ENCODE measurements at places on chromosomes 6 and 20.

DNA sequence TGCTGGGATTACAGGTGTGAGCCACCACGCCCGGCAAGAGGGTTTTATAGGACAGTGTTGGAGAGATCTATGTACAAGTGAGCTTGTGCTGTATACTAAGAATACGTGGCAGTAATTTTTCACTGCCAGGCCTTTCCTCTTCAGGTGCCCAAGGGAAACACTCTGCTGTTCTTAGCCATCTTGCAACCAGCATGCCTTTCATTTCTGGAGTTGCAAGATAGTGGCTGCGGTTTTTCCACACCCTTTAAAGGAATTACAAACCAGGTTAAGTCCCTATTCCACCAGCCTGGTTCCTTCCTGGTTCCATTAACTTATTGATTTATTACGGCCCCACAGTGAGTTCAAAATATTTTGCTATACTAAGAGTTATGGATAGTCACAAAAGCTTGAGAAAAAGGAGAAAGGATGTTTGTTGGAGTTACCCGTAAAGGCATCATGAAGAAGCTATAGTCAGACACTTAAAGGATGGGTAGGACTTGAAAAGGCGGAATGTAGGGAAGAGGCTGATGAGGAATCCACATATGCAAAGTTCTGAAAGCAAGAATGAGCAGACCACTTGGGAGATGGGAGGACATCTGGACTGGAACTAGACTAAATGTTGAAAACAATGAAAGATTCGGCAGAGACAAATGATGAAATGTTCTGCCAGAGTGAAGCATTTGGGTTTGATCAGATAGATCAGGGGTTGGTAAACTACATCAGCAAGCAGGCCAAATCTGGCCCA is 61.4 kb upstream of the ASIP start:
- DNase-seq = no peak

GRCh38 chr20:51193066-51193772 is 170.3 kb upstream of the KCNG1 start:
- peak; percentile 19 for DNase-seq

DNA sequence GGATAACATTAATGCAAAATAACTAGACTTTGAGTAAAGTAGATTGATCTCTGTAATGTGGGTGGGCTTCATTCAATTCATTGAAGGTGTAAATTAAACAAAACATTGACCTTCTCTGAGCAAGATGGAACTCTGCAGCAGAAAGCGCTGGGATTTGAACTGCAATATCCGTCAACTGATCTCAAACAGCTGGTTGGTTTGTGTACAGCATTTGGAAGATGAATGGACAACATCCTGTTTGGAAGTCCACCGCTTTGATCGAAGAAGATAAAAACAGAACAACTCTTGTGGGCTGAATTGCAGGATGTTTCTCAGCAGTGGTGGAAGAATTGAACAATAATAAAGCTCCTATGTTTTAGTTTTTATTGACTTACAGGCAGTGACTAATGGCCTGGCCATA is 20.6 kb downstream of the HLA-C start:
- DNase-seq = no peak

DNA sequence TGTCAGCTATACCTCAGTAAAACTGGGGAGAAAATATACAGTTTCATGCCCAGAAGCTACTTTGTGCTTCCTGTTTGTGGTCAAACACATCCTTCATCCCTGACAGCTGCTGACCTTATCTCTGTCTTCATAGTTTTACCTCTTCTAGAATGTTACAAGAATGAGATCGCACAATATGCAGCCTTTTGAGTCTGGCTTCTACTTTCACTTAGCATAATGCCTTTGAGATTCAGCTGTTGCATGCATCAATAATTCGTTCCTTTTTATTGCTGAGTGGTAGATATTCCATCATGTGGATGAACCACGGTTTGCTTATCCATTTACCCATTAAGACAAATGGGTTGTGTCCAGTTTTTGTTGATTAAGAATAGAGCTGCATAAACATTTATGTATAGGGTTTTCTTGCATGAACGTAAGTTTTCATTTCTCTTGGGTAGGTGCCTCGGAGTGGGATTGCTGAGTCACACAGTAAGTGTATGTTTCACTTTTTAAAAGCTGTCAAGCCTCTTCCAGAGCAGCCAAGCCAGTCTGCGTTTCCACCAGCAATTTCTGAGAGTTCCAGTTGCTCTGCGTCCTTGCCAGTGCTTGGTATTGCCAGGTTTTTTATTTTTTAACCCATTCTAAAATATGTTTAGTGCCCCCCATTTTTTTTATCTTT is 86.6 kb upstream of the PAX1 start:
- no peak for DNase-seq

DNA sequence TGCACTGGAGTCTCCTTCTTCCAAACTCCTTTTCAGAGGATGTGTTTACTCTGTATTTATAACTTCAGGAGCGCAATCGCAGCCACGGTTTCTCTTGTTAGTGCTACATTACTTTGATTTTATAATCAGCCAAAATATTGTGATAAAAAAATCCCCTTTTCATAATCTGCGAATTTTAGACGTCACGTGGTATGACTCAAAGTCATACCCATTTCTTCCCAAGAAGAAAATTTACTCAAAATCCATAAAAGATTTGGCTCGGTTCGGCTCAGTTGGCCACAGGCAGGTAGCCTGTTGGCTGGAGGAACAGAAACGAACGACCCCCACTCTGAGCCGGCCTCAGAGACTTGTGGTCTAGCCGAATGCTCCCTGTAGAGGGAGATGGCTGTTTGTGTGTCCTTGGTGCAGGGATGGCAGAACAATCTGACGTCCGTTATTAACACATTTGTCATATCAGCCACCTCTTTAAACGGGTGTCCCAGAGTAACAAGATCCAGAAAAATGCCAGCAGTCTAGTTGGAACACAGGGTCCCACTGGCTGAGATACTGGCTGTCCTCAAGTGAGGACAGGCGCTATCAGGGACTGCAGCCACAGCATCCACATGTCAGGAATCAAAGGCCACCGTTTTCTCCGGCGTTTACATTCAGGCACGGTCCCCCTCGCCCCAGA is 247.6 kb downstream of the DLL1 start:
- DNase-seq = no peak

GRCh38 chr6:64225503-64225902 is 589.9 kb downstream of the PHF3 start:
- DNase-seq = no peak
